NCI-H1092 (cell line): ENCODE measurements at places on chromosomes 5 and 9.

GRCh38 chr5:80154749-80155148 lies 101.1 kb downstream of the SERINC5 start:
- no peak for DNase-seq

DNA sequence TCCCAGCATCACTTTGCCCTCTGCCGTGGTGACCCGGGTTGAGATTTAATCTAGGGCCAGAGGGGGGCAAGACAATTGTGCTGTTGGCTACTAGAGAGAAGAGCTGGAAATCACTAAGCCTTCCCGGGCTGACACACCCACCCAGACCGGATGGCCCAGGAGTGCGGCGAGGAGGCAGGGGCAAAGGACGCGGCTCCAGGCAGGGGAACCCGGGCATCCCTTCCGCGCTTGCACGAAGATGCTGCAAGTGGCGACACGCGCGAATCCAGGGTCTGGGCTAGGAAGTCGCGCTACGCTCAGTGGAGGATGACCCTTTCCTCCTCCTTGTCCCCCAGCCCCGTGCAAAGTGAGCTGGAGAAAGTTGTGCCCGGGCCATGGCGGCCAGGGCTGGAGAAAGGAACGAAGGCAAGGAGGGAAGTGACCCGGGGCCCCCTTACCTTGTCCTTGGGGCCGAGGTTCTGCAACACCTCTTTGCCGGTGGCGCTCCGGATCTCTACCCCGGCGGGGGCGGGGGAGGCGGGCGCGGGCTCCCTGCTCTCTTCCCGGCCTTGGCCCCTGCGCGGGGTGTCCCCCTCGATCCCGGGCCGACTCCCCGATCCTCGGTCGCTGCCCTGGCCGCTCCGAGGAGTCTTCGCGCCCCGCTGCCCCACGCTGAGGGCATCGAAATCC lies 693 bp downstream of the DPYSL3 start:
- no peak for DNase-seq

DNA sequence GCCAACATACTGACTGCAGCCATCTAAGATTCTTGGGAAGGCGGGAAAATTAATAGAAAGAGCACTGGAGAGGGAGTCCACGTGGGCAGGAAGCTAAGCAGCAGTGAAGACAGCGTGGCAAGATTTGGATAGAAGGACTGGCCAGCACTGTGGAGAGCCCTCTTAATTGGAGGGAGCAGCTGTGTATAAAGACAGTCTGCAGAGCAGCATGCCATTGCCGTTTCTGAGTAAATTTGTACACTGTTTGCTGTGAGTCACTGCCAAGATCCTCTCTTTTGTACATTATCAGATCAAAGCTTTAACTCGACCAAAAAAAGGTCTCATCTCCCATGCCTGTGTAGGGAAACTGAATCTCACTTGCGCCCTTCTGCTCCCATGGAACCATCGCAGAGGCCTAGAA lies 45.3 kb downstream of the INSYN2B start:
- DNase-seq = no peak

GRCh38 chr5:34657274-34657921 lies 1.3 kb downstream of the RAI14 start:
- DNase-seq = no peak

GRCh38 chr9:137406876-137407589 lies 15.9 kb downstream of the EXD3 start:
- DNase-seq = no peak

GRCh38 chr9:12425878-12426864 lies 267.0 kb upstream of the TYRP1 start:
- peak; percentile 26 for DNase-seq

DNA sequence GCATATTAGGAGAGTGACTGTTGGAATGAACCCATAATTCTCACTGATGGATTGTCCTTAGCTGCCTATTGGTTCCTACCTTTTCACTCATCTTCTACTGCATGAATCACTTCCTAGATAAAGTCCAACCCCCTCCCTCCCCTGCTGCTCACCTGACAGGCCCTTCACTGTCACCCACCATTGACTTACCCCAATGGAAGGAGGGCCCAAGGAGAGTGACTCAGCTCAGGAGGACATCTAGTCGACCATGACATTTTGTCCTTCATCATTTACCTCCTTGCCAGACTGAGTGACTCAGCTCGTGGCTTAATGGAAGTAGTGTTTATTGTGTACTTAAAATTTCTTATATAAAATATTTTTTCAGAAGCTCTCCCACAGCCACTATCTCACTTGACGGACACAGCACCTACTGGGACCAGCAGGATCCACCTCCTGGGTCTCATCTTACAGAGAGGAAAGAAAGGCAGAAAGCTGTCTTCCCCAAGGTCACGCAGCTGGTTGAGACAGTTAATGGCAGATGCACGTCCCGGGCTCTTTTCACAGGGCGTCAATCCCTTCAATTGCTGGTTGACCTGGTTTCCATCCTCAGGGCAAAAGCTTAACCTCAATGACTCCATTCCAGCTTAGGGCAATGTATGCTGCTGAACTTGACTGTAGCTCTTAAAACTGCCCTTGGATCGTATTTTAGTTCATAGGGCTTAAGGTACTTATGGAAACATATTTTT lies 142.3 kb downstream of the MARCHF11 start:
- no peak for DNase-seq

GRCh38 chr5:56142614-56143372 lies 90.3 kb downstream of the ANKRD55 start:
- DNase-seq = no peak

DNA sequence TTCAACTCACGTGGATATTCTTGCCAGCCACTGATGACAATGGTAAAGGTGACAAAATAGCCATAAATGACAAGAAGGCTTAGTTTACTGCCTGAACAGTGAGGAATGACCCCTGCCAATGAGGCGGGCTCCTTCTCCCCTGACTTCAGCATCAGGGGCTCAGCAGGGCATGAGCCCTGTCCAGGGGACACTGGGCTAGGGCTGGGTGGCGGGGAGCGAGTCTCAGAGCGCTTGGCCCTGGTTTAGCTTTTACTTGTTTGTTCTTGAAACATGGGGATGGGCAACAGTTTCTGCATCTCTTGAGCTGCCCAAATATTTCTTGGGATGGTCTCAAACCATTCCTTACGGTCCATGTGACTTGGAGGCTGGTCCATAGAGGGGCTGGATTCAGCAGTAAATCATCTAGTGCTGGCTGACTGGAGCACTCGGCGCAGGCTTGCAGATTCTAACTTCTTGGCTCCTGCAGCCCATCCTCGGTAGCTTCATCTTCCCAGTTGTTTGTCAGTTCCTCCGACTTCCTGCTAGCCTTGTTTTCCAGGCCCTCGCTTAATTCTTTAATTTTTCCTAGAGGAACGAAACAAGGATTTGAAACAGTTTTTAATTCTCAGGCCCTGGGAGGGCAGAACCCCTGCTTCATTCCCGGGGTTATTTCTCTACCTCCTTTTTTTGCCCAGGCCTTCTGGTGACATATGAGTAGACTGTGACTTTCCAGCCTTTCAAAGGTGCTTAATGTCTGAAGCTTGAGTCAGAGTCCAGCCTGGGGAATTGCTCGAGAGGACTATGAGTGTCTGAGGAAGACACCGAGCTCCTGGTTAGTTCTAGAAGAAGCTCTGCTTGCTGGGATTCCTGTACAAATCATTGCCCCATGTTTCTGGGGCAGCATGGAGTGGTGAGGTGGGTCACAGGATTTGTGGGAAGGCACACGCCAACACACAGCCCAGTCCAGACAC lies 4.5 kb upstream of the HMCN2 start:
- DNase-seq = no peak

DNA sequence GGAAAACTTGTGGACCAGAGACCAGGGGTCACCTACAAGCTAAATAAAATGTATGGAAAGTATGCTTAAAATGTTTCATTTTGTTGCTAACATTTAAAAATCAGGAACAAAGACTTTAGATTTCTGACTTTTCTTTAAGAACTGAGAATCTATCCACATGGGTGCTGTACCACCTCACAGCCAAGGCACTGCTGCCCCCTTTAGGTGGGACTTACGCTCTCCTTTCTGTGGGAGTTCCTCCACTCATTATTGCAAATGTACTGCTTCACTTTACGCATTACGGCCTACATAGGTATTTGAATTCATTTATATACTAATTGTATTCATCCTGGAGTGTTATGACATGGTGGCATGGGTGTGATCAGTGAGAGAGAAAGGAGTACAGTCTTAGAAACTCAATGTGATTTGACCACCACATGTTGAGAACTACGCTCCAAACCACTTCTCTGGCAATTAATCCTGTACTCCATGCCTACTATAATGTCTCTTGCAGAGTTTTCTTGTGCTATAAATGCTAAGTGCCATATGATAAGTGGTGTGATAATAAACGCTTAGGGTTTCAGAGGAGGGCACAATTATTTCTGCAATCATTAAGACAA lies 24.7 kb upstream of the CETN3 start:
- DNase-seq = no peak
